K562 (cell line): ENCODE measurements at places on chromosomes 4 and X. TPM values are rescaled to one million over a fixed set of nuclear protein-coding genes. Genes with fewer than 3 reads are reported as not detected.

DNA sequence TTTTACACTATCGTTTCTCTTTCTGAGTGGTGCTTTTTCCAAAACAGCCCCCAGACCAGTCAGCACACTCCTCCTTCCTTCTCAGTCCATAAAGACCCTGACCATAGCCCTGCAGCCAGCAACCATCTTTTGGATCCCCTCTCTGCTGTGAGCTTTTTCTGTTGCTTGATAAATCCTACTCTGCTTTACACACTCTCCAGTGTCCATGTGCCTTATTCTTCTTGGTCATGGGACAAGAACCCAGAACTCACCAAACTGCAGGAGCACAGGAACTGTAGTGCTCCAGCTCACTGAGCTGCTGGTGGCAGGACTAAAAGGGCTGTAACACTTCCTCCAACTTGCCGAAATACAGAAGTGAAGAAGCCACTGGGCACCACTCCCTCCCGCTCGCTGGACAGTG, 32.5 kb downstream of the COX18 start:
- DNase-seq, result no peak

DNA sequence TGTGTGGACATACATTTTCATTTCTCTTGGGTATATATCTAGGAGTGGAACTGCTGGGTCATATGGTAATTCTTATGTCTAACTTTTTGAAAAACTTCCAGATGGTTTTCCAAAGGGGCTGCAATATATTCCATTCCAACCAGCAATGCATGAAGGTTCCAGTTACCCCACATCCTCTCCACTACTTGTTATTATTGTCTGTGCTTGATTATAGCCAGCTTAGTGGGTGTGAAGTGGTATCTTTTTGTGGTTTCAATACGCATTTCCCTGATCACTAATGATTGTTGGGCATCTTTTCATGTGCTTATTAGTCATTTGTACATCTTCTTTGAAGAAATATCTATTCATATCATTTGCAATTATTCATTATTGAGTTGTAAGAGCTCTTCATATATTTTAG, 31.5 kb upstream of the S100G start:
- no peak for DNase-seq

- DNase-seq, result no peak
These were observed 55.6 kb downstream of the SRPX start for GRCh38 chrX:38165023-38165422.

DNA sequence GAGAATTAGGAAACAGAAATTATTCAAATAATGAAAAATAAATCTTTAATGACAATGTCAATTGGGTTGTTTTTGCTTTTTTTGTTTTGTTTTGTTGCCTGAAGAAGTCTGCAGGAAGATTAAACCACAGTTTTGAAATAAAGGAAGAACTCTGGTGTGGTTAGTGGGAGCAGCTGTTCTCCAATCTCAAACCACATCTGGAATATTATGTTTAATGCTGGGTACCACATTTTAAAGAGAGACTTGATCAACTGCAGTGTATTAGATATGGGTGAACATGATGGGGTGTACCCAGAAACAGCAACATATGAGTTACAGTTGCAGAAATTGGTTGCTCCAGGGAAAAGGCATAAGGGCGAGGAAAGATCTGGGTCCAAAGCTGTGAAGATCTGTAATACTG, 171.2 kb upstream of the RPL34 start:
- DNase-seq, result no peak

Gene SUPT20HL1
- polyA plus RNA-seq, result not detected in 2 replicates

Gene FGFBP2
- polyA plus RNA-seq, result not detected in 2 replicates
